ENCODE measurements at places on chromosomes 1 and 21.

DNA sequence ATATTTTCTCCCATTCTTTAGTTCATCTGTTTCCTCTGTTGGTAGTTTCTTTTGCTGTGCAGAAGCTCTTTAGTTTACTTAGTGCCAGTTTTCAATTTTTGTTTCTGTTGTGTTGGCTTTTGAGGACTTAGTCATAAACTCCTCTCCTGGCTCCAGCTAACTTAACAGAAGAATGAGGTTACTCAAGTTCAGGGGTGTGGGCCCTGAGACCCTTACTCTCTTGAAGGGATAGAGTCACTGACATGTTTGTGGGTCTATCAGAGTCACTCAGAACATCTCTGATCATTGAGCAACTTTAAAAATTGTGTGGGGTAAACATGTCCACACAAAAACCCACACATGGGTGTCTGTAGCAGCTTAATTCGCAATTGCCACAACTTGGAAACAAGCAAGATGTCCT, 14.2 kb downstream of the AGT start:
- DNase-seq: no peak

- DNase-seq: no peak
Measured at GRCh38 chr1:36494971-36495370, 12.3 kb upstream of the CSF3R start.

GRCh38 chr1:79825551-79825950, 819.0 kb upstream of the ADGRL4 start:
- DNase-seq: no peak

- no peak for DNase-seq
Measured at GRCh38 chr1:60133848-60134247, 60.3 kb upstream of the C1orf87 start.

- no peak for DNase-seq
Measured at GRCh38 chr1:155389826-155390225, 69.1 kb downstream of the RUSC1 start.

GRCh38 chr1:81708250-81708649, 92.5 kb upstream of the ADGRL2 start:
- no peak for DNase-seq

GRCh38 chr1:223219846-223220610, 77.0 kb upstream of the TLR5 start:
- no peak for DNase-seq

Measured in amygdala (tissue), 56 donors.